ENCODE measurements at places on chromosomes 12 and 14.

GRCh38 chr12:131565267-131566015 lies 145.4 kb upstream of the SFSWAP start:
- no peak for DNase-seq

- peak; percentile 10 for DNase-seq
Observed at GRCh38 chr12:132559652-132560363, 50.6 kb downstream of the LRCOL1 start.

GRCh38 chr12:2633825-2634200 lies 161.0 kb upstream of the FKBP4 start:
- no peak for DNase-seq

DNA sequence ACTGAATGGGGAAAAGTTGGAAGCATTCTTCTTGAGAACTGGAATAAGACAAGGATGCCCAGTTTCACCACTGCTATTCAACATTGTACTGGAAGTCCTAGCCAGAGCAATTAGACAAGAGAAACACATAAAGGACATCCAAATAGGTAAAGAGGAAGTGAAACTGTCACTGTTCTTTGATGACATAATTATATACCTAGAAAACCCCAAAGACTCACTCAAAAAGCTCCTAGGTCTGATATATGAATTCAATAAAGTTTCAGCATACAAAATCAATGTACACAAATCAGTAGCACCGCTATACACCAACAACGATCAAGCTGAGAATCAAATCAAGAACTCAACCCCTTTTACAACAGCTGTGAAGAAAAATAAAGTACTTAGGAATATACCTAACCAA lies 157.3 kb upstream of the DDHD1 start:
- DNase-seq = no peak

- no peak for DNase-seq
Observed at GRCh38 chr14:99098199-99098598, 173.8 kb downstream of the BCL11B start.

DNA sequence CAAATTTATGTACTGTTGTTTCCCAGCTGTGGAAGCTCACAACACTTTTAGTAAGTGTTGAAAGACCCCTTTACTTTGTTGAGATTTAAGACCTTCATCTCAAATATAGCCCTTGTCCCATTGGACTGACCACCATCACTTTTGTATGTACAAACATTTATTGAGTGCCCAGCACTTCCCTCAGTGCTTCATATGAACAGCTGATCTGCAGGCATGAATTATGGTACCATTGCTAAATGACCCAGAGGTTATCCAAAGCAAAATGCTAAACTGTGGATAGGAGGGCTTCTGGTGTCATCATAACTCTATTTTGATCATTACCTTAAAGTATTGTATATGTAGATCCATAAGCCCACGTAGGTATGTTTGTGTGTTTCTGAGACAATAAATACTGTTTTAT lies 285.7 kb upstream of the RGS6 start:
- no peak for DNase-seq

DNA sequence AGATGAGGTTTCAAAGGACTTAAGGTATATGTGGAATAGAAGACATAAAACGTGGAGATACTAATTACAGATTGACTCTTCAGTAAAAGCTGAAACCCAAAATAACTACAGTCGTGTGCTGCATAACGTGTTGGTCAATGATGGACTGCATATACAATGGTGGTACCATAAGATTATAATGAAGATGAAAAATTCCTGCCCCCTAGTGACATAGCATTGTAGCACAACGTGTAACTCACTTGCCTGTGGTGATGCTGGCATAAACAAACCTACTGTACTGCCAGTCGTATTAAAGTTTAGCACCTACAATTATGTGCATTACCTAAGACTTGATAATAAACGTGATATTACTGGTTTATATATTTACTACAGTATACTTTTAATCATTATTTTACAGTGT lies 150.3 kb downstream of the LRRK2 start:
- DNase-seq = no peak

DNA sequence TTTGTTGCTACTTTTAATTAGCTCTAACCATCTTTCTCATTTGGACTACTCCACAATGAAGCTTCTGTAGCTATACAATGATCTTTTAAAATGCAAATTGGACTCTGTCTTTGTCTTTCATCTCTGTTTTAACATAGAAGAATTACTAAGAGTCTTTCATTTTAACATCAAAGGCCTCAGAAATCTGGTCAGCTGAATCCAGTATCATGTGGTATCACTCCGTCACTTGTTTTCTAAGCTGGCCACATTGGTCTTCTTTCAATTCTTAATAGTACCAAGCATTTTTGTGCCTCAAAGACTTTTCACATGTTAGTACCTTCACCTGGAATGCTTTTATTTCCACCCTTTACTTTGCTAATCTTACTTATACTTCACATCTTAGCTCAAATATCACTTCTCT lies 95.5 kb upstream of the SLC16A7 start:
- DNase-seq = no peak

GRCh38 chr12:31321186-31321896 lies 4.6 kb downstream of the SINHCAF start:
- no peak for DNase-seq

DNA sequence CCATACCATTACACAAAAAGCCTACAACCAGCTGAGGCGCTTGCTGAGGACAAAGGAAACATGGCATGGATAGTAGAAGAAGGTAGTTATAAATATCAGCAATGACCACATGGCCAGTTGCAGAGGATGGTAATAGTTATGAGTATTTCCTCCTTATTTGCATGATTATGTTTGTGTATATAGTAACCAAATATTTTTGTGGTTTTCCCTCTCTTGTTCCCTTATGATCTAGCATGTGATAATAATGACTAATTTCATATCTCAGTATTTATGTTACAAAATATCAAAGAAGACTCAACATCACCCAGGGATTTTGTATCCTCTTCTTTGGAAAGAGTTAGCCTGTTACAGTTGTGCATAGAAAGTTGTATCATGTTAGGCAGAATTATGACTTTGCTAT lies 13.5 kb upstream of the CATSPERB start:
- DNase-seq = no peak

DNA sequence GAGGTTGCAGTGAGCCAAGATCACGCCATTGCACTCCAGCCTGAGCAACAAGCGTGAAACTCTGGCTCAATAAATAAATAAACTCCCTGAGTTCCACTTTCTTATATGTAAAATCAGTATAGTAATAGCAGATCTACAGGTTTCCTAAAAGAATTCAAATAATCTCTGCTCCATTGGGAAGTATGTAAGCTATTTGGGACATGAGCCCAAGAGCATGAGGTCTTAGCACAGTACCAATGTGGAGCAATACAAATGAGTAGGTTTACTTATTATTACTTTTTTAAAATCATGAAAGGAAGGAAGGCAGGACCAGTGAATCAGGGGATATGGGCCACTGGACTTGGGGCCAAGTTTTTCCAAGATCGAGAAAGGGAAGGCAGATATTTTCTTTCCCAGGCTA lies 216.9 kb upstream of the DIO2 start:
- no peak for DNase-seq
